NCI-H226 (cell line): ENCODE measurements at places on chromosomes 11 and 22.

DNA sequence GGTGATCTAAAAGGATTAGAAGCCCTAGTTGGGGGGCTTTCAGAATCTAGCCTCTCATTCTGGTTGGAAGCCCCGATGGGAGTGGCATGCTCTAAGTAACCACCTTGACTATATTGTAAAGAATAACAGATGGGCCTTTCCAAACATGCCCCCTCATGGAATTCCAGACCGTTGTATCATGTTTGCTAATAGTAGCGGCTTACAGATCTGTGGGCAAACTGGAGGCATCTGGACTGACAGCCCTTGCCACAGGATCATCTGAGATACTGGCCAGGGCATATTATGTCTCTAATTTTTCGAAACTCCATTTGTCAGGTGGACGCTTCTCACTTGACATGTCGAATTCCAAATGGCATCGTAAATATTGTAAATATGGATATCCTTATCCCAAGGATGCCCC, 10.5 kb downstream of the APIP start:
- no peak for DNase-seq

DNA sequence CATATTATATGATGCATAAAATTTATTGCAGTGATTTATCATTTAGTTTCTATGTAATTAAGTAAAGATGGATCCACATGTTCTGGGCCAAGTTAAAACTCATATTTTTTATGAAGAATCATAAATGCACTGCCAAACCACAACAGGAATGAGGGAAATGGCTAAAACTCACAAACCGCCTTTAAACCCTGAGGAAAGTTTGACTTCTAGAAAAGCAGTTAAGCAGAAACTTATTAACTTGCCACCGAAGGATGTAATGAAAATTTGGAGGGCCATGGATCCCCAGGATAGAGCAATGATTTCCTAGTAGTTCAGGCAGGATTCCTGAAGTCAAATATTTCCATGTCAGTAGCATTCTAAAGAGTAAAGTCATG, 218.3 kb upstream of the CTSC start:
- DNase-seq = no peak

DNA sequence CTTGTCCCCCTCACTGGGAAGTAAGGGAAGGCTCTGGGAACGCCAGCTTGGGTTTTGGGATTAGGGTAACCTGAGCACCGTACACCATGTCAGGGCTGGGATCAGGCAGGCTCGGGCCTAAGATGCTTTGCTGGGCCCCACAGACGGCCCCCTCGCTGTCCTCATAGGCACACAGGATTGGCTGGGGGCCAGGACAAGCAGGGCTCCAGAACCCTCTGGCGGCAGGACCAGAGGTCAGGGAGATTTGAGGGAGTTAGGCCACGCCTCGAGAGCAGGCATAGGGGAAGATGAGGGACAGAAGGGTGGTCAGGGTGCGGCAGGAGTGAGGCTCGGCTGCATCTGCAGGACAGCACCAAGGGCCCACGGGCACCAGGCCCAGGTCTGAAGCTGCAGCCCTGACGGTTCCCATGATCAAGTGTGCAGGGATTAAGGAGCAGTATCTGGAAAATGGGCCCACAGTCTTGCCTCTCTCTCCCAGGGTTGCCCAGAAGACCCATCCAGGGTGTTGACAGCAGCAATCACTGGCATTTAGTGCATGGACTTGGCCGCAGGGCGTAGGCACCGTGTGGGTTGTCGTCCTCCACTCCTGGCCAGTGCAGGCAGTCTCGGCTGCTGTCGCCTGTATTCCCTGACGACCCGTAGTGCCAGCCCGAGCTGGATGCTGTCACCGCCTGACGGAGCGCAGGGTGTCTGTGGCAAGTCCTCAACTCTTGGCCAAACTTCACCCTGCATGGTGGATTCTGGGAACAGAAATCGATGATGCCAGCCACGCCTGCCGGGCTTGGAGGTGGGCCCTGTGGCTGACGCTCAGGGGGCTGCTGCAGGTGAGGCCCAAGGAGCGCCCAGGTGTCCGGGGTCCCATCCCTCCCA, 15.7 kb upstream of the GNB1L start:
- no peak for DNase-seq

DNA sequence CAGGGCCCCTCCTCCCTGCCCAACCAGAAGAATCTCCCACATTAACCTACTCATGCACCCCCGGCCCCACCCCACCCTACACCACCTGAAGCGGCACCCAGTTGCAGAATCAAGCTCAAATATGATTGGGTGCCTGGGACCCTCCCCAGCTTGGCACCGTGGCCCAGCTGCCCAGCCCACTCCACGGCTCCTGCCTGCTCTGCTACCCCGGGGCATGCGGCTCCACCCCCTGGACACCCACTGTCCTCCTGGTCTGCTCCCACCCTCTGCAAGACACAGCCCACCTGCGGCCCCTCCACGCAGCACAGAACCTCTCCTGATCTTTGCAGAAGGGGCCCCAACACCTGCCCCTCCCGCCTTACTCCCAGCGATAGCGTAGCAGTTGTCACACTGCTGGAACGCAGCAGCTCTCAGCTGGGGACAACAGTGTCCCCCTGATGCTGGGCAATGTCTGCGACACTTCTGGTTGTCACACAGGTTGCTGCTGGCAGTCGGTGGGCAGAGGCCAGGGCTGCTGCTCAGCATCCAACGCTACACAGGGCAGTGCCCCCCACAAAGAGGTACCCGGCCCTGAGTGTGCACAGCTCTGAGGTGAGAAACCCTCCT, 32.0 kb upstream of the TESMIN start:
- DNase-seq = no peak

- no peak for DNase-seq
Observed at GRCh38 chr22:19819208-19819910, 35.3 kb downstream of the GNB1L start.

GRCh38 chr11:120940160-120940848, 83.6 kb upstream of the TBCEL start:
- no peak for DNase-seq

DNA sequence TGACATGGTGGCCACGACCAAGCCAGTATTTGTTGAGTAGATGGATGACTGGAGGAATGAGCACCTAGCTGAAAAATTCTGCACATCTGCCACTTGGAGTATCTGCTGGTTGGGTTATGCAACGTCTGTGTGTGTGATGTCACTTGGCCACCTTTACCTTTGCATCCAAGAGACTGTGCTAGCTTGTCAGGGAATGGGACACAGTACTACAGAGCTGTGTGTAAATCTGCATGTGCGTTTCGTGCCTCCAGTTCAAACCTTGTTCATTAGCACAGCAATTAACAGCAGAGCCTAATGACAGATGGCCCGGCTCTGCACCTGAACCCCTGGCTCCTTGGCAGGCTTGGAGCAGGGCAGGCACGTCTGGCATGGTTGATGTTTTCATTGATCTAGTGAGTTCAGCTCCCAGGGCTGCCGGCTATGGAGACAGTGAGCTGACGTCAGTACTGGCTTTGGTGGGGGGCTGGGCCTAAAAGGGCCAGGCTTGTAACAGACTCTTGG, 188.4 kb upstream of the NAV2 start:
- no peak for DNase-seq

DNA sequence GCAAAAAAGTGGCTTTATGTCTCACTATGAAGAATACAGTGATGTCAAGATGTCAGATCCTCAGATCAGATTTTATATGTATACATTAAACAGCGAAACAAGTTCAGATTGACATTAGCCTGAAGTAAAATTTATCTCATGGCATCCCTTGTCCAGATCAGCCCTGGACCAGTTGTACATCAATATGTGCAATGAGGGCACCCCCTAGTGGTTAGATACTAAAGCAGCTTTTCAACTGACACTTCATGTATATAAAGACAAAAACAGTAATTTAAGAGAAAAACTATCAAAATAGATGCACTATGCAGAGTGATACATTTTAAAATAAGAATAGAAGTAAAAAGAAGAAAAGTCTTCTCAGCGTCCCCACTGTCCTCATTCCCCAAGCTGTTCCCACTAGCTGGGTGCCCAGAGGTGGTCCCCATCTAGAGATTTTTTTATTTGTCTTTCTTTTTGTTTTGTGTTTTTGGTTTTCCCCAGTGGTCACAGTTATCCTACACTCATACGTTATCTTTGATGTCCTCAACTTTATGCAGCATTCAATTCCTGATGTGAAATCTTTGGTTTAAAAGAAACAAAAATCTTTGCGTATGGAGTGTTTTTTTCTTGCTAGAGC, 2193.4 kb upstream of the RAG2 start:
- DNase-seq = peak; percentile 29

DNA sequence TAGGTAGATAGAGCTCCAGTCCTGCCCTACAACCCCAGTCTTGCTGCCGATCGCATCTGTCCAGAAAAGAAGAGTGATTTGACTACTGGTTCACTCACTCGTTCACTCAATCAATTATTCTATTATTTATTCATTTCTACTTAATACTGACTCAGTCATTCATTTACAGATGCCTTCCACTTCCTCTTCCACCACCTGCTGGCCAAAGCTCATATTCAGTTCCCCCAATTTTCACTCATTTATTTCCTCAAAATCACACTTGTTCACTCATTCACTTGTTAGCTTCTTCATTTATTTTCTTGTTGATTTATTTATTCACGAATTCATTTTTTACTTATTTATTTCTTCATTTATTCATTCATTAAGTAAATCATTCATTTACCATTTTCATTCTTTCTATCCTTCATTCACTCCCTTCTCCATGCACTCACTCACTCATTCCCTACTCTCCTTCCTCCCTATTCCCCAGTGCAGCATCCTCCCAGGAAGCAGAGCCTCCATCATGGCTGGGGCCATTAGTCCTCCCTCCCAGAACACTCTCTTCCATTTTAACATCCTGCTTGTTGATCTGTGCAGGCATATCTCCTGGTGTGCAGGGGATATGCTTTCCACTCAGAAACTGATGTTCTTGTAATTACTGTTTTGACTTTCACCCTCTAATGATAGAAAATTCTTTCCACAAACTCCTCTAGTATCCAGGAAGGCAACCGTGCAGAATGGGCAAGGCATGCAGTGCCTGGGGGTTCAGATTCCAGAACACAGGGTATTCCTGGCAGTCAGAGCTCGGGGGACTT, 281.0 kb downstream of the TENM4 start:
- no peak for DNase-seq

DNA sequence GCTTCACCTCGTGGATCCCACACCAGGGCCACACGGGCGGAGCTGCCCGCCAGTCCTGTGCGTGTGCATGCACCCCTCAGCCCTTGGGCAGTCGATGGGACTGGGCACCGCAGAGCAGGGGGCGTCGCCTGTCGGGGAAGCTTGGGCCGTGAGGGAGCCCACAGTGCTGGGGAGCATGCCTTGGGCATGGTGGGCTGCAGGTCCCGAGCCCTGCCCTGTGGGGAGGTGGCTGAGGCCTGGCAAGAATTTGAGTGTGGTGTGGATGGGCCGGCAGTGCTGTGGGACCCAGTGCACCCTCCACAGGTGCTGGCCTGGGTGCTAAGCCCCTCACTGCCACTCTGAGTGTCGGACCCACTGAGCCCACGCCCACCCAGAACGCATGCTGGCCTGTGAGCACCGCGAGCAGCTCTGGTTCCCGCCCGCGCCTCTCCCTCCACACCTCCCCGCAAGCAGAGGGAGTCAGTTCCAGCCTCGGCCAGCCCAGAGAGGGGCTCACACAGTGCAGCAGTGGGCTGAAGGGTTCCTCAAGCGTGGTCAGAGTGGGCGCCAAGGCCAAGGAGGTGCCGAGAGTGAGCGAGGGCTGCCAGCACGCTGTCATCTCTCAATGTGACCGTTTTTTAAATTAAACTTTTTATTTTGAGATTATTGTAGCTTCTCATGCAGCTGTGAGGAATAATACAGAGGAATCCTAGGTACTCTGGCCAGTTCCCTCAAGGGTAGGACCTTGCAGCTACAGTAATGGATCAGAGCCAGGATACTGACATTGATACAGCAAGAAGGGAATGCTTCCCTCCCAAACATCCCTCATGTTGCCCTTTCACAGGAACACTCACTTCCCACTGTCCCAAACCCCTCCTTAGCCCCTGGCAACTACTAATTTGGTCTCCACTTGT, 127.7 kb downstream of the CRYBB2 start:
- no peak for DNase-seq

DNA sequence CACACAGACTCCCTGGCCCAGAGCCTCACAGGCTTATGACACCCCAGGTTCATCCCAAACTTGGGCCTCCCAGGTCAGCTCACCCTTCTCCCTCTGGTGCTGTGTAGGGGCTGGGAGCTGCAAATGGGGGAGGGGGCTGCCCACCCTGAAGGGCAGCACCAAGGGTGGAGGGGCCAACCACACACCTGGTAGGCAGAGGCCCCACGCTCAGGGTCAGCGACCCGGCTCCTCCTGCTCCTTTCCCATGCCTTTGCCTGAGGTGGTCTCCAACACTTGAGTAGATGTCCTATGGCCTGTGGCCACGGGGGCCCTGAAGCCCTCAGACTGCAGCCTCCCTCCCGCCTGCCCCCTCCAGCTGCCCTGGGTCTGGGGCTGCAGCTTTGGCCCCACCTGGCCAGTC, 3.4 kb downstream of the DGCR6 start:
- no peak for DNase-seq

- no peak for DNase-seq
Observed at GRCh38 chr11:61181489-61181888, 20.3 kb upstream of the VPS37C start.

DNA sequence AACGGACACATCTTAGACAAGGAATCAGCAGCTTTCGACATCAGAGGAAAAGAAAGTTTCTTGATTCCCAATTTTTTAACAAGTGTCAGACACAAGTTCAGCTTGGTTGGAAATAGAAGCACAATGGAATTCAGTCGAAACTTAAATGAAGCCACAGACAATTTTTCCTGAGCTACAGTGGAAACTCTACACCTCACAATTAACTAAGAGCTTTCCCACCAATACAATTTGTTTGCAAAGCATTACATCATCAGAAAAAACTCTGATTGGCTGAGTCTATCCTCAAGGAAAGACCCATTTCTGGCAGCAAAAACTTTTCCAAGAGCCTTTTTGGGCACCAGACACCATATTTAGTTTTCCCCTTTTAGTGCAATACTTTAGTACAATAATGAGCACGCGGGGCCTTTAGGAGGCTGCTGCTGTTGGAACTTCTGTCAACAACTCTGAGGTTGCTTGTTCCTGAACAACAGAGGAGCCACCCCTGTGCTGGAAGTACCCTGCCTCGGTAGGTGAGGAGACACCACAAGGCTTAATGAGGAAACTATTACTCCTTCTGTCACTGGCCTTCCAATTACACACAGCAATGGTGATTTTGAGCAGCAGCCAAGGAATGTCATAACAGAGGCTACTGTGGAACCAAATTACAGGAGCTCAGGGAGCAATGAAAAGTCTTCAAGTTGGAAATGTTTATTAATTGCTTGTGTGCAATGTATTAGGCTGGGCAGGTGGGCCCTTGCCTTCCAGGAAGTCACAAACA, 61.9 kb upstream of the BARX2 start:
- no peak for DNase-seq

DNA sequence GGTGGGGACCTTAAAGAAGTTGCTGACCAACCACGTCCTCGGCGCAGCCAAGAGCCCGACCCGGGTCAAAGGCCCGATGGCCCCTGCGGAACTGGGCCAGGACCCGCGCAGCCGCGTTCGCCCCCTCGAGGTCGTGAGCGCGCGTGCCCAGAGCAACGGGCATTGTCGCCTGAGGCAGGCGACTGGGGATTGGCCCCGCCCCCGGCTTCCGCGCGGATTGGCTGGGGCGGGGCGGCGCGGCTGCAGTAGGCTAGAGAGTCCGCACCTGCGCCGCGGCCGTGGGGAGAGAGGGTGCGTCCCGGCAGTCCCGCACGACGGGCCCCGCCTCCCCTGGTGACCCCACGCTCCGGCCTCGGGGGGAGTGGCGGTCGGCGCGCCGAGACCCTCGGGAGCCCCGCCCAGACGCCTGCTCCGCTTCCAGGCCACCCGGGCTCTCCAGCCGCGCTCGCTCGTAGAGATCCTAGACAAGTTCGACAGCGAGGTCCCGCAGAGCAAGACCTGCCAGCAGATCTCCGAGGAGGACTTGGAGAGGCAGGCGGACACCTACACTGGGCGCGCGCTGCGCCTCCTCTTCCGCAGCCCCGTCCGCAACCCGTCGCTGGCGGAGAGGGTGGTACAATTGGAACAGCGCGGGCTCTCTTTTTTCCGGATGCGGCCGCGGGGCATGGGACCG, 8.3 kb upstream of the PPIL2 start:
- DNase-seq = no peak
